ENCODE measurements at places on chromosomes 5 and 9.

- peak; percentile 31 for DNase-seq
Measured at GRCh38 chr9:98109052-98109451, 10.0 kb downstream of the TRIM14 start.

DNA sequence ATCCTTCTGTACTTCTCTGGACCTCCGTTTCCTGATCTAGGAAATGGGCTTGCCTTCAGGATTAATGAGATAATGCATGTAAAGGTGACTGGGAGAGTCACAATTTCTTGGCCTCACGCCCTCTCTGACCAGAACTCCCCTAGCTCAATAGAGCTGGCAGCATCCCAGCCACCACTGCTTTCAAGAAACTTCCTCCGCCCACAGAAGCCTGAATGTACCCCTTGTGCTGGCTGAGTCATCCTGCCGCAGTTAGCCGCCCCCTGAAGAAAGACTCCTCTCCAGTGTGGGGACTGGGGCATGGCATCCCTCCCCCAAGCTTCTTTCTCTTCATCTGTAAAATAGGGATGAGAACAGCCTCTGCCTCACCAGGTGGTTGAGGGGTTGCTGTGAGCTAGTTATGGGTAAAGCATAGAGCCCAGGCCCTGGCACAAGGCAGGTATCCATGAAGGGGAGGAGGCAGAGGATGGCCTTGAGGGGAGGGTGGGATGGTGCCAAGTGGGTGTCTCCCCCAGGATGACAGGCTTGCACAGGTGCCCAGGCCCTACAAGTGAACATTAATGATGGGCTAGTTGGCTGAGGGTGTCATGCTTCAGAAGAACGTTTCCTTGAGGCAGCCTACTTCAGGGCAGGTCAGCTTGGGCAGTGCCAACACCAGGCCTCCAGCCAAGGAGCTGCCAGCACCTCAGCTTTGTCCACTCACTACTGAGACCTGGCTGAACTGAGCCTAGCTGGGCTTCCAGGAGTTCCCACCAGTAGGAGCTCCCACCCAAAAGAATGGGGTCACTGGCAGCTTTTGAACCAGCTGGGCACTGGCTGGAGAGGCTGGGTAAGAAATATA lies 3.4 kb downstream of the PDLIM4 start:
- DNase-seq, result peak; percentile 57

- no peak for DNase-seq
Measured at GRCh38 chr9:94449486-94449885, 105.4 kb upstream of the PCAT7 start.

- DNase-seq, result no peak
Measured at GRCh38 chr5:59588922-59589321, 304.6 kb downstream of the PDE4D start.

DNA sequence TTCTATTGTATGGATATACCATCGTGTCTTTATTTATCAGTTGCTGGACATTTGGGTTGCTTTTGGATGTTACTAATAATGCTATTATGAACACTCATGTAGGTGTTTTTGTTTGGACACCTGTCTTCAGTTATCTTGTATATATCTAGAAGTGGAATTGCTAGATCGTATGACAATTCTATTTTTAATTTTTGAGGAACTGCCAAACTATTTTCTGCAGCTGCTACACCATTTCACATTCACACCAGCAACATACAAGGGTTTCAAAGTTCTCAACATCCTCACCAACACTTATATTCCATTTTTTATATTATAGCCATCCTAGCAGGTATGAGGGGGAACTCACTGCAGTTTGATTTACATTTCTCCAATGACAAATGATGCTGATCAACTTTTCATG lies 324.6 kb downstream of the CAAP1 start:
- no peak for DNase-seq

GRCh38 chr9:91240596-91241165 lies 121.0 kb downstream of the AUH start:
- DNase-seq, result no peak

DNA sequence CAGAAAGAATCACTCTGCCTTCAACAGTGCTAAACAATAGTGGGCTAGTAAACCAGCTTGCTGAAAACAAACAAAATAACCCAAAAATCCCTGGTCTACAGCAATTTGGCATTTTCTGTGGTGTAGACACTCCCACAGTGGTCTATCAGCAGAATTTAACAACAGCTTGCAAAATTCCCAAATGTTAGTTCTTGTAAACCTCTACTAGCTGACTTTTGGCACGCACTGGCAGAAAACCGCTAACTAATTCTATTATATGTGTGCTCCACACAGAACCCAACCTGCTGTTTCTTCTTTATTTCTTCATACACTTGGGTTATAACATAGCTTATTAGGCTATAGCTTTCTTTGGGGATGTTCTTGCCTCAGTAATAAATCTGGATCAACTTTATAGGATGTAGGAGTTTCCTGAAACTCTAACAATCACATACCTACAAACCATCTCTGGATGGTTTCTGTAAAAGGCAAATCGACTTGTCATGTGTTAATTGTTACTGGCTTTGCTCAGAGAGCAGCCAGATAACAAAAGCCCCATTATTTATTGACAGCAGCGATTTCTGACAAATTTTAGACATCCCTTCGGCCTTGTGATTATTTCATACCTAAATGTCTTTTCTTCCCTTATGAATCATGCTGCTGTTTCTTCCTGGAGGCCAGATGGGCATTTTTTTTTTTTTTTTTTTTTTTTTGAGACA lies 82.7 kb upstream of the NAA35 start:
- no peak for DNase-seq

GRCh38 chr9:304106-304505 lies 89.4 kb downstream of the DOCK8 start:
- no peak for DNase-seq

DNA sequence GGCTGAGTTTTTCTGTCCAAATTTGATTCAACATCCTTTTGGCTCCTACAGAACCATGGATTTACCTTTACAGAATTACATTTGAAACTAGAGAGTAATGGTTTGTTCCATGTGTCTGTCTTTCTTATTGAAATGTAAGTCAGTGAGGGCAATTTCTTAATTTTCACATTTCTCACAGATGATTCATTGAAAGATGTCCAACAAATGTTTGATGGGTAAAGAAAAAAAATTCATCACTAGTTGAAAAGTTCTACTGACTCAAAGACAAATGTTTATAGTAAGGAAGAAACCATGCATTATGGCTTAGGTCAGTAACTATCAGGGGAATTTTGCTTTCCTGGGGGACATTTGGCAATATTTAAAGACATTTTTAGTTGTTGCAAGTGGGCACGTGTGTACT lies 131.6 kb upstream of the TRPM3 start:
- DNase-seq, result no peak

GRCh38 chr9:130630506-130631330 lies 33.7 kb upstream of the PRDM12 start:
- no peak for DNase-seq

DNA sequence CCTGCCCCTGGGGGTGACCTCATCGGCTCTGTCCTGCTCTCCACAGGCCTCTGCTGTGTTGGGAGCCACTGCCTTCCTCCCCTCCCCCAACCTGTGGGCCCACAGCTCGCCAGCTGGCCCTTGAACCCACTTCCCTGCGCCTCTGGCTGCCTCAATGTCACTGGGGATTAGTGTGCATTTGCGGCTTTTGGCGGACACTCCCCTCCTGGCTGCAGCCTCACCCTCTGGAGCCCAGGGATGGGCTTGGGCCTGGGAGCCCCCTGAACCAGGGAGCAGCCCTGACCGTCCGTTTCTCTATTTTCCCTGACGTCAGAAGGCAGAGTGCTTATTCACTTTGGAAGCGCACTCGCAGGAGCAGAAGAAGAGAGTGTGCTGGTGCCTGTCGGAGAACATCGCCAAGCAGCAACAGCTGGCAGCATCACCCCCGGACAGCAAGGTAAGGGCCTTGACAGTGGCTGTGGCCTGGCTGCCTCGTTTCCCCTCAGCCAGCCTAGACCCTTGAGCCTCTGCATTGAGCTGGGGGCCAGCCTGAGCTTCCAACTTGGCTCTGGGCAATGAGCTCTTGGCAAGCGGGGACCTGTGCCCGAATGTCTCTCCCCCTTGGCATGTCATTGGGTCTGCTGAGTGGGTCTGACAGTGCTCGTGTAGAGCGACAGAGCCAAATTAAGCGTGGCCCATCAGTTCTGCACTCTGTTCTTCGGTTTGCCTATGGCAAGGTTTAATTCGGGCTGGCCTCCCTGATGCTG lies 73.1 kb downstream of the RGS3 start:
- no peak for DNase-seq

DNA sequence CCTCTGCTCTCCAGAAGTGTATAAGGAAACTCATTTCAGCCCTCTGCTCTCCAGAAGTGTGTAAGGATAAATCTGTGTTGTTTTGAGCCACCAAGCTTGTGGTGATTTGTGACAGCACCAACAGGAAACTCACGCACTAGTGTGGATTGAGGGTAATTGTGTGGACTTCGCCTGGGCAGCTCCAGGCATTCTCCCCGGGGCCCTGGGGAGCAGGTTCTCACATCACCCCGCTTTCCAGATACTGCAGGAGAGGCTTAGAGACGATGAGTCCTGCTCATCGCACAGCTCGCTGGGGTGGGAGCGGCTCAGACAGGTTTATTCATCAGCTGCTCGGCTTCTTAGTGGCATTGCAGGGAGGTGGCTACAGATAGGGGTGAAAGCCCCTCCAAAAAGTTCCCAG lies 38.4 kb upstream of the RNF130 start:
- DNase-seq, result no peak

GRCh38 chr5:45277860-45278259 lies 418.3 kb downstream of the HCN1 start:
- no peak for DNase-seq

DNA sequence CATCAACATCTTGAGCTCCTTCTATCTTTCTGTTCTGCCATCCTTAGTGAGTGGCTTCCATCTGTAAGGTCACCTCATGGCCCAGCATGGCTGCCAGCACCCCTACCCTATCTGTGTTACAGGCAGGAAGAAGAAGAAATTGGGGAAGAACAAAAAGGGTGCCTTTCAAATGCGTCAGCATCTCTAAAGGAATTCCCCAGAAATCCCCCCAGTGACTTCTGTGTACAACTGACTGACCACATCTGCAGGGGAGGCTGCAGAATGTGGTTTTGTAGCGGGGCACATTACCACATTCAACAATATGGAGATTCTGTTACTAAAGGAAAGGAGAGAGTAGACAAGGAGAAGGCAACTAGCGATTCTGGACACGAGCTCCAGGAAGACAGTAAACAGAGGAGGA lies 40.1 kb downstream of the ALG2 start:
- DNase-seq, result peak; percentile 32

Measured in activated CD4-positive, alpha-beta memory T cell treated with anti-CD3 and anti-CD28 coated beads for 36 hours (primary cell).